ENCODE measurements at places on chromosomes 4 and X.

- DNase-seq, result no peak
These were observed 13.4 kb downstream of the ZAR1 start for GRCh38 chr4:48503233-48504025.

GRCh38 chrX:143642426-143642825 is 6.5 kb upstream of the SLITRK4 start:
- DNase-seq, result no peak

- no peak for DNase-seq
These were observed 712 bp downstream of the STX18 start for GRCh38 chr4:4541040-4541631.

DNA sequence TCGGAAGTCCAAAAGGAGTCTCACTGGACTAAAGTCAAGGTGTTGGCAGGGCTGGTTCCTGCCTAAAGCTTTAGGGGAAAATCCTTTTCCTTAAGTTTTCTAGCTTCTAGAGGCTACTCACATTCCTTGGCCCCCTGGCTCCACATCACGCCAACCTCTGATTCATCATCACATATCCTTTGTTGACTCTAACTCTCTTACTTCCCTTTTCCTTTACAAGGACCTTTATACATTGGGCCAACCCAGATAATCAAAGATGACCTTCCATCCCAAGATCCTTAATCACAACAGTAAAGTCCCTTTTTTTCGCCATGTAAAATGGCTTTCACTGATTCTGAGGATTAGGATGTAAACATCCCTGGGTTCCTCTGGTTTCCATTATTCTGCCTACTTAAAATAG is 146.4 kb upstream of the DCAF8L1 start:
- no peak for DNase-seq

DNA sequence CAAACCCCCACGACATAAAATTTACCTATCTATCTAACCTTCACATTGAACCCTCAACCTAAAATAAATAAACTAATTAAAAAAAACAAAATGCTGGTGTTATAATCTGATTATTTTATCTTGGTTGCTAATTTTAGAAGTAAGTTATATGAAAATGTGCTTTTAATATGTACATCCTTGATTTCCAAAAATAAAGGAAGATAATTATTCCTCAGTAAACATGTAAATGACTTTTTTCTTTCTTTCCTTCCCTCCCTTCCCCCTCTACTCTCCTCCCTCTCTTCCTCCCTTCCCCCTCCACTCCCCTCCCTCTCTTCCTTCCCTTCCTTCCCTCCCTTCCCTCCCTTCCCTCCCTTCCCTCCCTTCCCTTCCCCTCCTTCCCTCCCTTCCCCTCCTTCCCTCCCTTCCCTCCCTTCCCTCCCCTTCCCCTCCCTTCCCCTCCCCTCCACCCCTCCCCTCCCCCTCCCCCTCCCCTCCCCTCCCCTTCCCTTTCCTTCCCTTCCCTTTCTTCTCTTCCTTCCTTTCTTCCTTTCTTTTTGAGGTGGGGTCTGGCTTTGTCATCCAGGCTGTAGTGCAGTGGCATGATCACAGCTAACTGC is 180.0 kb upstream of the GIMD1 start:
- no peak for DNase-seq

DNA sequence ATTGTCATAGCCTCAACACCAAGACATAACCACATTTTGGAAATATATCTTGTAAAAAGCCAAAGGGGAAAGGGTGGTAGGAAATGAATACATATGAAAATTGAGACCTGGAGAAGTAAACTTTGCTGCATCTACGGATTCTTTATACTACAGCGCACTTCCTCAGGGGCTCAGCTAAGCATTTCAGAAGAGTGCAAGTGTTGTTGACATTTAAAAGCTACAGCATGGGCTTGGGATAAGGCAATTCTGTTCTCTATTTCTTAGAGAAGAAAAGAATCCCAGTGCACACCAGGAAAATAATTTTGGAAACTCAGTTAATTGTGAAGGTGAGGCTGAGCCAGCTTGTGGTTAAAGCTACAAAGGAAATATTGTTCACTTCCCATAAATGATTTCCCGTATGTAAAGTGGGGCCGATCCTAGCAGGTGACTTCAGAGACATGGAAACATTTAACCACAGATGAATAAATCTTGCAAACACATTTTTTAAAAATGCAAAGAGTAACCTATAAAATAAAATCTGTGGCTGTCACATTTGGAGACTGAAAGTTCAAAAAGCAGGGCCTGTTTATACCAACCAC is 12.6 kb upstream of the GBA3 start:
- DNase-seq, result no peak

DNA sequence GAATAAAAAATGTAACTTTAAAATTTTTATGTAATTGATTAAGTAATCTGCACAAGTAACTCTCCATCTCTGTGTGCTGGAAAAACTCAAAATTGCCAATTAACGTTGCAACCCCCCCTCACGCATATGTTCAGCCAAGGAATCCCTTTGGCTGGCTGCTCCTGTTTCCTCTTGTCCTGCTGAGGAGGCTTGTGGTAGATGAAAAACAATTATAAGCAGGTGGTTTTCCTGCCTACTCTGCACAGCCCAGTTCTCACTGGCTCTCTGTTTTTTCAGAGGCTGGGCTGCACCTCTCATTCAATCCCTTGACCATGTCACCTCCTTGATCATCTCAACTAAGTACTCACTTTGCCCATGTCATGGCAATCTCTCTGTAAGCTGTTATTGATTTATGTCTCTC is 1068.4 kb downstream of the ARAP2 start:
- no peak for DNase-seq

DNA sequence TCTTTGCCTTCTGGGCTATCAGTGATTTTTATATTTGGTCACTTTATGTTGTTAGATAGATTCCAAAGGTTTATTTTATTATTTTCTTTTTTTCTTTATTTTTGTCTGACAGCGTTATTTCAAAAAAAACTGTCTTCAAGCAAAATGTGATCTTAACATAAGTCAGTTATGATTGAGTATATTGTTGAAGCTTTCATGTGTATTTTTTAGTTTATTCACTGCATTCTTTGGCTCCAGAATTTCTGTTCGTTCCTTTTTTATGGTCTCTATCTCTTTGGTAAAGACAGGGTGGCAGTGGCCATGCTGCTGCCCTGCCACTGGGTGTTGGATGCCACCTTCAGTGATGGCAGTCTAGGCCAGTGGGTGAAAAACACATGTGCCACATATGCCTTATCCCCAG is at the start of gene MAGEC3:
MAGEC3 (plus strand) TSS at position 301 of the 400 bp plus-strand sequence; CDS start at position 301, 0 bp downstream.
- DNase-seq, result no peak

DNA sequence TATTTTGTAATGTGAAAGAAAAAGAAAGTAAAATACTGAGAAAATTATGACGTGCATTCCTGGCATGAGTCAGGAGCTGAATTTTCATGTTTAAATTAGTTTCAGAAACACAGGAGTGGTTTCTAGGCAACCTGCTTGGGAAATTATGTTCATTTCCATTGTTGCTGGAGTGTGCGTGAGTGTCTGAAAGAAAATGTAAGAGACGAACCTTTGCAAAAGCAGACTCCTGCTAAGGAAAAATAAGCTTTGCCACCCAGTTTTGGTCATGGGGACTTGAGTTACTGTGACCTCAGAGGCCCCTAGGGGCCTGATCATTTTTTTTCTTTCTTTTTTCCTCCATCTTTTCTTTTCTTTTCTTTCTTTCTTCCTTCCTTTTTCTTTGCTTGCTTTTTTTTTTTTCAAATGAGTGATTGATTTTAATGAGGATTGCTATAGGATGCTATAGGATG is 18.8 kb upstream of the CHRNA9 start:
- DNase-seq, result no peak

- DNase-seq, result no peak
These were observed 13.7 kb upstream of the TLR8 start for GRCh38 chrX:12892716-12893115.

- DNase-seq, result no peak
These were observed 3.5 kb upstream of the DDX60L start for GRCh38 chr4:168483811-168484210.

- DNase-seq, result no peak
These were observed 23.1 kb downstream of the COL4A6 start for GRCh38 chrX:108415146-108415545.

DNA sequence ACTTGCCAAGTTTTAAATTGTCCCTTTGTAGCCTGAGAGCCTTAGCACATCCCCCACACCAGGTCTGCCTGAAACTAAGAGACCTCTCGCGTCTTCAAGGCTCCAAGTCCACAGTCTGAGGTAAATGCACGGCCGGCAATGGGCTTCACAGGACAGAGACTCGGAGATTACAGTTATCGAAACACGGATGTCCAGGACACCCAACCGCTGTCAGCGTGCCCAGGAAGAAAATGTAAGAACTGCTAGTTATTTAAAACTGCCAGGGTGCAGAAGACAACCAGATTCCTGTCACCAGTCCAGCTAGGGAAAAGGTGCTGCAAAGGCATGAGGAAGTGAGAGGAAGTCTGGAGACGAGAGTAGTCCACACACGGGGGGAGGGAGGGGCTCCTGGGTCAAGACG is 28.9 kb downstream of the ZNF827 start:
- DNase-seq, result no peak

- DNase-seq, result no peak
These were observed 7.6 kb downstream of the CXCL13 start for GRCh38 chr4:77613267-77613666.

- DNase-seq, result no peak
These were observed 33.9 kb downstream of the PDK3 start for GRCh38 chrX:24498975-24499374.

GRCh38 chr4:185286571-185286970 is 77.2 kb downstream of the SNX25 start:
- no peak for DNase-seq

- peak; percentile 32 for DNase-seq
These were observed 72.8 kb downstream of the CLCN5 start for GRCh38 chrX:49995107-49995731.

- DNase-seq, result no peak
These were observed 60.4 kb upstream of the PLAC8 start for GRCh38 chr4:83174844-83175414.

DNA sequence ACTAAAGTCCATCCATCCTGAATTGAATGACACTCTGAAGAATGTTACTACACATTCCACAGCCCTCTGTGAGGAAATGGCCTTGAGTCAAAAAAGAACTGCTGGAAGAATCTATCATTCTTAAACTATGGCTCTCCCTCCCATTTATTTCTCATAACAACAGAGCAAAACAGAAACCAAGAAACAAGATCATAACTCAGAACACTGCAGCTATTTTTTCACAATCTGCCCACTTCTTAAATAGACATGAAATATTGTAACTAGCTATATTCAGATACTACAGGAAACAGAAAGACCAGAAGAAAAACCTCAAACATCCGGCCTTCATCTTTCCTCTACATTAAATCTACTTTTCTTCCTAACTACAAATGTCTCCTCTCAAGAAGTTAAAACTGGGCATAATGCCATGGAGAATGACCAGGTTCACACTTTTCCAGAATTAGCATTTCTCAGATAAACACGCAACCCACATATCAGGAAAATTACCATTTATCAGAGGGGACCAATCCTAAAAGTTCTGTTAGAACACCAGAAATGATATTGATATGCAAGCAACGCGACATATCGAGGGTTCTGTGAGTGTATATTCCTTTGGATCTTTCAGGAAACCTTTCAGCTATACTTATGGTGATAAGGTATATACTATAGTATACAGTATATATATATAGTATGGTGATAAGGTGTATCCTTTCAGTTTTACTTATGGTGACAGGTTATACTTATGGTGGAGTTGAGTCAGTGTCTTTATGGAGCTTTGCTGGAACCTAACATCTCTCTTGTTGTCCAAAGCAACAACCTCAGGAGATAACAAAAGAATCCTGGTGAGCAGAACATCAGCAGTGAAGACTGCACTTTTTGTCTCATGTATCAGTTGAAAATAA is 60.4 kb upstream of the IRF2 start:
- no peak for DNase-seq

GRCh38 chrX:66918511-66918910 is 279.6 kb upstream of the EDA2R start:
- DNase-seq, result no peak

GRCh38 chr4:182896421-182896820 is 20.8 kb downstream of the DCTD start:
- no peak for DNase-seq

GRCh38 chr4:184846531-184846930 is 20.8 kb upstream of the ACSL1 start:
- no peak for DNase-seq

DNA sequence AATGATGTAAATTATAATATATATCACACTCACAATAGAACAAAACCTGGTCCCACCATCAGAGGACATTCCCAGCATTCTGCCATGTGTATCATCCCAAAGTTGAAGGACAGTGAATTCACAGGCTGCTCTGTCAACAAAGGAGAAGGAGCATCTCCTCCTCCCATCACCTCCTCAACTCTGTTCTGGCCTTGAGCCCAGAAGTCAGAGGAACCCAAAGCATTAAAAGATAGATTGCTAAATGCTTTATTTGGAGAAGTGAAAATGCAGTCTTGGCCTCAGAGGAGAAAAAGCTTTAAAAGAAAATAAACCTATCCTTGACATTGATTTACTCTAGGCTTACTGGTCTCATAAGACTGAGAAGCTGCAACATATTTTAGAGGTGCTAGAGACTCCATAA is 268.8 kb upstream of the RASGEF1B start:
- DNase-seq, result no peak

DNA sequence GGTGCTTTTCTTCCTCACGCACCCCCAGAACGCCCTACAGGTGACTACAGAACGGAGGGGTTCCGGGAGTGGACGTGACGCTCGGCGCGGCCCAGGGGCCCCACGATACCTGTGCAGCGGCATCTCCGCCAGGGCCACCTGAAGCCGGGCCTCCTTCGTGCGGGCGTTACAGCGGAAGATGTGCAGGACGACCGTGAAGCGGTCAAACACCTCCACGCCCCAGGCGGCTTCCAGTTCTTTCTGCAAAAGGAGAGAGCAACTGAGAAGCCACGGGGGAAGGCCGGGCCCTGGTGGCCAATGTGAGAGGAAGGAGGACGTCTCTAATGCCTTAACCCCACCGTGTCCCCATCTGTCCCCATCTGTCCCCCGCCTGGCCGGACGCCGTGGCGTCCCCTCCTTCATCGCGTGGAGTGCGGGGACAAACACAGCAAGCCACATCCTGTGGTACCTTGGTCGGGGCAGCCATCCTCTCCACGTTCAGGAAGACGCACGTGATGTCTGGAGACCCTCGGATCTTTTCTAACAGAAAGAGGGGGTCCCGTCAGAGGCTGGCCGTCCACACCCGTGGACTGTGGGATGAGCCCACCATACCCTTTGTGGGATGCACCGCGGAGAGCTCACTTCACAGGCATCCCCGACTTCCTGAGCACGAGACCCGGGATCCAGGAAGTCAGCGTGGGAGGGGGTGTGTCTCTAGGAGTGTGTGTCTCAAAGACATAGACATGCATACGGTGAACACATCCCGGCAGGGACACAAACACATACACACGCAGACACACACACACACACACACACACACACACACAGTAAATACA is 3.6 kb downstream of the GTPBP6 start:
- no peak for DNase-seq

- DNase-seq, result no peak
These were observed 41.6 kb upstream of the TLR3 start for GRCh38 chr4:186027405-186027804.

DNA sequence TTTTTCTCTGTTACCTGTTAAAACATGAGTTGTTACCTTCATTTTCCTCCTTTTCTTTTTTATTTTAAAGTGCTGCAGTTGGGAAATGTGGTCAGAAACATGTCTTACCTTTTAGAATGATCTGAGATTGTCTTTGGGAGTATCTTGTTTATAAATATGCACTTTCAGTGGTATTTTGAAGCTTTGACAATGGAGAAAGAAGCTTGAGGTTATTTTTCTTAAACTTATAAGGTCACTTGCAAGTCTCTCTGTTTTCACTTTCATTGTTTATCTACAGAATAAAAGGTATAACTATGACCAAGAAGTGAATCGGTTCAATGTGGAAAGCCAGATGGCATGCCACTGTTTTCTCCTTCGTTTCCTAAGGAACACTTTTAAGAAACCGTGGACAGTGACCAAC is 167.5 kb upstream of the SLC7A11 start:
- no peak for DNase-seq

- DNase-seq, result no peak
These were observed 102.9 kb downstream of the TSPAN7 start for GRCh38 chrX:38664285-38664684.
